ENCODE measurements at places on chromosomes 13 and 19. TPM values are rescaled to one million over a fixed set of nuclear protein-coding genes. Genes with fewer than 3 reads are reported as not detected.

DNA sequence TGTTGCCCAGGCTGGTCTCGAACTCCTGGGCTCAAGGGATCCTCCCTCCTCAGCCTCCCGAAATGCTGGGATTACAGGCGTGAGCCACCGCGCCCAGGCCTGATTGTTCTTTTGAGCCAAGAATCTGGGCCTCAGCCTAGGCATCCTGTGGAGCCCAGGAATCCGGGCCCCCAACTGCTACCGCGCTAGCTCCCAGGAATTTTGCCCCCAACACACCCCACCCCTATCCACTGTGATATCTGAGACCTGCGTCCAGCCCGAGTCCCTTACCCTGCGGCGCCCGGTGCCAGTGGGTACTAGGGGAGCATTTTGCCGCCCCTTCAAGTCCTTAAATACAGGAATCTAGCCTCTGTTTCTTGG, 838 bp upstream of the MYADM start:
- DNase-seq: no peak
- no peaks in the 10 kb centered on the region for H3K27me3 ChIP-seq
- H3K4me3 ChIP-seq: peak overlapping the region; percentile 80

DNA sequence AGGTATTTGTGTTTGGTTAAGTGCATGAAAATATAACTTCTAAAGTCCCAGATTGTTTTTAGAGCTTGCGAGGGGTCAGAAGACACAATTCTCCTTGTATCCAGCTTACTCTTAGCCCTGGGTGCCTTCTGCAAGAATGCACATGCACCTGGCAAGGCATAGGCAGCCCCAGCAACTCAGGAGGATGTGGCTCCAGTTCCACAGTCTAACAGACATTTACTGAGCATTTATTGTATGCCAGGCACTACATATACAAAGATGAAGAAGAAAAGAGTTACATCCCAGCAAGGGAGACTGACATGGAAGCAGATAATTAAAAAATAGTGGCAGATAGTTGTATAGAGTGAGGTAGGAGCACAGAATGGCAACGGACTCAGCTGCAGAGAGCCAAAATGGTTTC, 101.1 kb upstream of the FRY start:
- no peak overlapping the region for H3K27ac ChIP-seq
- no peak for DNase-seq
- H3K4me3 ChIP-seq: no peak overlapping the region
- H3K4me1 ChIP-seq: no peaks in the 10 kb centered on the region
- no peaks in the 10 kb centered on the region for H3K36me3 ChIP-seq

DNA sequence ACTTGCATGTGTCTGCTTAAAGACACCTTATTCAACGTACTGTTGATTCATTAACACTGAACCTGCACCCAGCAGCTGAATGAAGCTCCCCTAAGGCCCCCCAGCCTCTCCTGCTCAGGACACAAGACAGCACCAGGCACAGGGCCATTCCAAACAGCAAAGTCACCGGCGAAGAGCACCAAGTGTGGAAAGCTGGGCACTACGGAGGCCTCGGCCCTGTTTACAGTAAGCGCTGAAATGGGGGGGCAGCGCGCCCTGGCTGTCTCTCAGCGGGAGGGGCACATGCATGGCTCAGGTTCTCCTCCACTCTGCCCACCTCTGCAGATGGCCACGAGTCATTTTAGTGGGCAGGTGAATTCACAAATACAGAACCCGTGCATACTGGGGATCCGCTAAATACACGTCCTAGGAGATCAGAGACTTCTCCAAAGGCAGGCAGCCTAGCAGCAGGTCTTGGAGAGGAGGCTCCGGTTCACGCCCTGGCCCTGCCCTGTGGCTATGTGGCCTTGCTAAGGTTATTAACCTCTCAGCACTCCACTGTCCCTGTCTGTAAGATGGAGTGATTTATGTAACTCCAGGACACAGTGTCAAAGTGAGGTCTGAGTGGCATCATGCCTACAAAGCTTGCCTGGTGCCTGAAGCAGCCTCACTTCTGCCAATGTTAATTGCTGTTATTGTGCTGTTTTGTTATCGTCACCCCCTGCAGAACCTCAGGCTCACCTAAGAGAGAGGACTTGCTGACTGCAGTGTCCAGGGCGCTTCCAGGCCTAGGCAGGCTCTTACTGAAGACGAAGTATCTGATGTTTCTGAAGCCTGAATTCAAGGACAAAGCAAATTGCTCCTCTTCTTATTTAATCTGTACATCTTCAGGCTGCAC, 207.4 kb upstream of the SOX1 start:
- no peak overlapping the region for H3K4me3 ChIP-seq
- no peak overlapping the region for H3K27ac ChIP-seq
- no peaks in the 10 kb centered on the region for H3K27me3 ChIP-seq
- H3K4me1 ChIP-seq: no peaks in the 10 kb centered on the region
- no peak for DNase-seq
- H3K36me3 ChIP-seq: no peaks in the 10 kb centered on the region

DNA sequence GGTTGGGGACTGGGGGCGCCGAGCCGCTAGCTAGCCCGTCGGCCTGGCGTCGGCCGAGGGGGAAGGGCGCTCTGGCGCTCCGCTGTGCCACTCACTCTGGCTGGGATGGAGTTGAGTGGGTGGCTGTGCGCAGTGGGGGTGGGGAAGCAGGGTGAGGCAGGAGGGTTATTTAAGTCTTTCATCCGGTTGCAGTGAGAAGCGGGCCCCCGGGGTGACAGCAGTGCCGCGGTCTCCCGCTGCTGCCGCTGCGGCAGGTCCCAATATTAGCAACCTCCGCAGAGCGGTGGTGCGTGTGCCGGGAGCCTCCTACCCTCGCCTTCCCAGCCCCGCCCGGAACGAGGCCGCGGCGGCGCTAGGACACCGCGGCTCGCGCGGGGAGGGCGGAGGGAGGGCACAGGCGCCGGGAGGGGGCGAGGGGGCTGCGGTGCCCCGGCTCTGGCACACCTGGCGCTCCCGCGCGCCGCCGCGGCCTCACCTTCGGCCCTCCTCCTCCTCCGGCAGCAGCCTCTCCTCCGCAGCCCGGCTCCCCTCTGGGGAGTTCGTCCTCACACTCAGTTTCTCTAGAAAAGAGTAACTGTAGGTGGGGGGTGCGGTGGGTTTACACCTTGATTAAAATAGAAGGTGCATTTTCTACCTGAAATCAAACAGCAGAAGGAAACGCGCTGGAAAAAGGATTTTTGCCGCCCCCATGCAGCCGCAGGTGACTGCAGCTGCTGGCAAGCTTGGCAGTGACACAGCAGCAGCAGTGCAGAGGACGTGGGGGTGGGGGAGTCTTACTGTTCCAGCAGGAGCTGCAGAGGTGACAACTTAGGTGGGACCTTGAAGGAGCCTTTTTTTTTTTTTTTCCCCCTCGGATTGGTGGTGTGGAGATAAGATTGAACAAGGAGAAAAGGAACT, 4.5 kb downstream of the FGF9 start:
- H3K36me3 ChIP-seq: no peaks in the 10 kb centered on the region
- H3K4me3 ChIP-seq: peak overlapping the region; percentile 12
- H3K4me1 ChIP-seq: no peaks in the 10 kb centered on the region
- peaks cover 9% of the 10 kb centered on the region for H3K27me3 ChIP-seq

PLIN4 gene
- total RNA-seq: 8.2 TPM

CALR3 gene
- 0.91 TPM for total RNA-seq
